ENCODE measurements at places on chromosomes 1 and 21. TPM values are rescaled to one million over a fixed set of nuclear protein-coding genes. Genes with fewer than 3 reads are reported as not detected.

The CFAP141 gene
- not detected for total RNA-seq

The NKAIN1 gene
- total RNA-seq = not detected

The MEX3A gene
- 0.83 TPM for total RNA-seq

The HRNR gene
- not detected for total RNA-seq

The CGN gene
- total RNA-seq = 1.9 TPM

The WNT3A gene
- not detected for total RNA-seq

The GPR161 gene
- total RNA-seq = 0.20 TPM

The SLC44A3 gene
- not detected for total RNA-seq

The LCE3D gene
- not detected for total RNA-seq

The CCDC27 gene
- total RNA-seq = not detected

The LCE1C gene
- total RNA-seq = not detected

GRCh38 chr1:6955357-6956094 lies 170.3 kb downstream of the CAMTA1 start:
- no peak for DNase-seq

DNA sequence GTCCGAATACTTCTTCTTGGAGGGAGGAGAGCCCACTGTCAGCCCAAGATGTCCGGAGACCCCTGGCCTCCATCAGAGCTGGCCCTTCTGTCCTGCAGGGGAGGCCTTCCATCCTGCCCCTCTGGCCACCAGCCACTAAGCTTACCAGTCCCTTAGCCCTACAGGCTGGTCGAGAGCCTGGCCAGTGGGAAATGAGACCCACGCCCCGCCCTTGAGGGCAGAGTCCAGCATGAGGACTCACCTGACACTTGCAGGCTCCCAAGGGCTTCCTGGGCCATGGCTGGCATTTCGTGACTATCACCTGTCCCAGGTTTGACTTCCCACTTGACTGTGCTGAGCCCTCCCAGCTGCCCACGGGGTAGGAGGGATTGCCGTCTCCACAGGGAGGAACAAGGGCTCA lies 361.8 kb upstream of the VAMP3 start:
- DNase-seq = no peak

- DNase-seq = peak; percentile 10
Measured at GRCh38 chr1:112507921-112508277, 866 bp upstream of the WNT2B start.

GRCh38 chr1:35171579-35171978 lies 21.4 kb downstream of the SFPQ start:
- no peak for DNase-seq

GRCh38 chr1:3322450-3323020 lies 131.9 kb upstream of the ARHGEF16 start:
- DNase-seq = no peak

DNA sequence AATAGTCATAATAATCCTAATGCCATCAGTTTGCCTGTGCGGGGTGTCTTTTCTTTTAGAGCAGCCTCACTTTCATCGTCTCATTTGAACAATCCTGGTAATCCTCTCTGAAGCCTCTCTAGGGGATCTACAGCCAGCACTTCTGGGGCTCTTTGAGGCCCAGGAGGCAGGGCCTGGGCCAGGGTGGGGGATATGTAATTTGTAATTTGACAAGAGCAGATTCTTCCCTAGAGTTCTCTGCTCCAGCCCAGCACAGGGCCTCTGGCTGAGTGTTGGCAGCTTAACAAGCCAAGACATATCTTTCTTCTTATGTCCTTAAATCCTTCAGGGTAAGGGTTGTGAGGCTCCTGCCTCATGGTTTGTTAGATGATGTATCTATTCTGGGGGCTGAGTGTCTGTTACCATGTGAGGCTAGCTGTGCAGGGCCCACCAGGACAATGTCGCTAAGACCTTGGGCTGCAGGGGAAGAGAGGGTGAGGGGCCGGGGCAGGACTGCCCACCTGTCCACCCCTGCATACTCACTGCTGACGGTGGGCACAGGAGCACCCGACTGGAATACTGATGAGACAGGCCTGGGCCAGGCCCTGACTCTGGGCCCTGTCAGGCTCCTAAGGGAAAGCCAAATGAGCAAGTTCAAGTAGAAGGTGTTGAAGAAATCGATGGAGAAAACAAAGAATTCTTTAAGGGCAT lies 45.3 kb upstream of the PARP1 start:
- no peak for DNase-seq

GRCh38 chr1:190511554-190511953 lies 33.9 kb upstream of the BRINP3 start:
- DNase-seq = no peak

DNA sequence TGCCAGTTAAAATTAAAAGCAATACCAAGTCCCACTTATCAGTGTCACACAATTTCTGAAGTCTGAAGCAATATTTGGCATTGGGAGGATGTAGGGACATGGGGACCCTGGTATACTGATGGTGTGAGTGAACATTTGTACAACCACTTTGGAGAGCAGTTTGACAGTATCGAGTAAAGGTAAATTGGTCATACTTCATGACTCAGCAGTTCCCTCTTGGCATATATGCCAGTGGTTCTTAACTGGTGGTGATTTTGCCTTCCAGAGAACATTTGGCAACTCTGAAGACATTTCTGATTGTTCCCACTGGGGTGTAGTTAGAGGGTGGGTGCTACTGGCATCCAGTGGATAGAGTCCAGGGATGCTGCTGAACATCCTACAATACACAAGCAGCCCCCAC lies 19.7 kb downstream of the FMOD start:
- no peak for DNase-seq

DNA sequence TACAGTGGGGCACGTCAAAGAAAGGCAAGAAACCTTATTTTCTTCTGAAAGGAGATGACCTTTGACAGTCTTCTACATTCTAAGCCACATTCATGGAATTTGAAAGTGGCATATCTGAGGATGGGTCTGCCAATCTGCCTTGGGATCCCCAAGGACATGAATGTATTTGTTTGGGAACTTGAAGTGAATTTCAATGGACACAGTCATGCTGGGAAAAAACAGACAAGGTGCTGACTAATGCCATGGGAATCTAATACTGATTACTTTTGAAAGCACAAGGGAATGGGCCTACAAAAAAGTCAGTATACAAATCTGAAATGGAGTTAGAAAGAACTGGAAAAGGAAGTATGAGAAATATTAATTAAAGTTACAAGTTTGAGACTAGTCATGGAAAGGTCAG lies 128.8 kb downstream of the KCNJ6 start:
- DNase-seq = no peak

DNA sequence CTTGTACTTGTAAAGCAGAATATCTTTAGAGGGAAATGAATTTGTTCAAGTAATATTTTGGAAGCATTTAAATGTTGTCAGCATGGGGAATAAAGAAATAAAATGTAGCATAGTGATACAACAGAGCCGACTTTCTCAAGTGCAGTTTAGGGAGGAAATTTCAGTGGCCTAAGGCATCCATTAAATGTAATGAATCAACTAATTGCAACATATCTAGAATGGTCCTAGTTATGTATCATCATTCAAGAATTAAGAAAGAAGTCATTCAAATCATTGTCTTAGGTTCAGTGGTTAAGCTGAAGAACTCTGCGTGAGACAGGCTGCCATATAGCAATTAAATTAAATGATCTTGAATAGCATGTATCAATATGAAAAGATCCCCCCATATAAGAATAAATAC lies 360.7 kb downstream of the TBX15 start:
- DNase-seq = no peak

- peak; percentile 84 for DNase-seq
Measured at GRCh38 chr1:173429471-173430402, 47.4 kb upstream of the PRDX6 start.

GRCh38 chr1:200181861-200182260 lies 154.4 kb downstream of the NR5A2 start:
- no peak for DNase-seq

GRCh38 chr1:6577831-6578525 lies 1.8 kb upstream of the ZBTB48 start:
- DNase-seq = no peak

- no peak for DNase-seq
Measured at GRCh38 chr1:232593717-232594502, 36.0 kb downstream of the SIPA1L2 start.

- no peak for DNase-seq
Measured at GRCh38 chr1:78676993-78677392, 27.4 kb downstream of the IFI44 start.

DNA sequence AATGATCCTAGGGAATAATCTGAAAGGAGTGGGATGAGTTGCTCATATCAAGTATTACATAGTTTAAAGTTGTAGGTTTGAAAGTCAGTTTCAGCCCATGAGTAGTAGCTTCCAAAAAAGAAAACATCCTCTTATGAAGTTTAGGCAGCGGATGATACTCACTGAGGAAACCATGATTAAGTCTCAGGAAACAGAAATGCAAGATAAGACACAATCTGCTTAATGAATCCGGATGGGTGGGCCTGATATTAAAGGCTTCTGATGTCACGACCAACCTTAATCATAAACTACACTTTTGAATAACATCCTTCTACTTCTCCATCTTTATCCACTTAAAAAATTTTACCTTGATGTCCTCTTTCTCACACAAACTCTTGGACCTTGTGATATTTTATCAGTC lies 61.8 kb downstream of the S1PR1 start:
- DNase-seq = no peak

DNA sequence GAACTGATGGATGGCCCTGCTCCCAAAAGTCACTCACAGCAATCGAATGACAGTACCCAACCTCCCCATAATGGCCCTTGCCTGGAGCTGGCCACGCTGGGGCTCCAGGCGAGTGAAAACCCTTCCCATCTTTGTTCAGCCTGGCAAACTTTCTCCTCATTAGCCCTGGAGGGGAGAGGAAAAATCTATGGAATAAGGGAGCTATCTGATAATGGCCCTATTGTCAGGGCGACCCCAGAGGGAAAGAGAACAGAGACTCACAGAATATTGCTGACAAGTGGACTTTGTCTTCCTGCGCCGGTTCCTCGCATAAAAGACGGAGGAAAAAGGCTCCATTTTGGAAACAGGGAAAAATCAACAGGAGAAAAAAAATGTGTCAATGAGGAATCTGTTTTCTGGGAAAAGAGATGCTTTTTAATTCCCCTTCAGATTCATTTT lies 13.0 kb upstream of the ARHGEF16 start:
- no peak for DNase-seq

DNA sequence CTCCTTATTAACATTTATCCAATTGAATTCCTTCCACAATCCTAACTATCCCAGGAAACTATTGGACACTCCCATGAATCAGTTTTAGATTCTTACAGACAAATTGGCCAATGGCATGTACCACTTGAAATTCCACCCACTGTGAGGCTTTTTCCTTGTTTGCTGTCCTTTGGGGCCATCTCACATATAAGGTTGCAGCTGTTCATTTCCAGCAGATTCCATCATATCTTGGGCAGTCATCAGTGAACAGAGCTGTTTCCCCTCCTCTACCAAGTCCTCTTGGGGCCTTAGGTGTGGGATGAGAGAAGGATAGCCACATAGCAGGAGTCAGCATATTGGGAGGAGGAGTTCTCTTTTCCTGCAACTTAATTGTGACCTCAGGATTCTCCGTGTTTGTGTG lies 109.1 kb downstream of the HHAT start:
- no peak for DNase-seq

GRCh38 chr1:154558720-154559465 lies 431 bp upstream of the UBE2Q1 start:
- peak; percentile 100 for DNase-seq
